ENCODE measurements at places on chromosomes 6 and 20.

DNA sequence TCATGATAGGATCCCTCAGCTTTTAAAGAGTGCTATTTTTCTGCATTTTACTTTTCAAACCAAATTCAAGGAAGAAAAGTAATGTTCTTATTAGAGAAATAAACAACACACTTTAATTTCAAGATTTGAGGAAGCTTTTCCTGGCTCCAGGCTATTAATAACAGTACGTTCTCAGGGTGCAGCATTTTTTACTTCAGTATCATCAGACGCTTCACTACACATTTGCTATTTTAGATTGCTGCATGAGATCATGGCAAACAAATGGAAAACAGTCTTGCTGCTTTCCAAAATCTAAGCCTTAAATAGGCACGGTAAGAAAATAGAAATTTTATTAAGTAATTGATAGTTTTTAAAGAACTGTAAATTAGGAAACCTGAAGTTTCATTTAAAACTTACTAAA, 253.6 kb upstream of the EXOC2 start:
- DNase-seq, result no peak

DNA sequence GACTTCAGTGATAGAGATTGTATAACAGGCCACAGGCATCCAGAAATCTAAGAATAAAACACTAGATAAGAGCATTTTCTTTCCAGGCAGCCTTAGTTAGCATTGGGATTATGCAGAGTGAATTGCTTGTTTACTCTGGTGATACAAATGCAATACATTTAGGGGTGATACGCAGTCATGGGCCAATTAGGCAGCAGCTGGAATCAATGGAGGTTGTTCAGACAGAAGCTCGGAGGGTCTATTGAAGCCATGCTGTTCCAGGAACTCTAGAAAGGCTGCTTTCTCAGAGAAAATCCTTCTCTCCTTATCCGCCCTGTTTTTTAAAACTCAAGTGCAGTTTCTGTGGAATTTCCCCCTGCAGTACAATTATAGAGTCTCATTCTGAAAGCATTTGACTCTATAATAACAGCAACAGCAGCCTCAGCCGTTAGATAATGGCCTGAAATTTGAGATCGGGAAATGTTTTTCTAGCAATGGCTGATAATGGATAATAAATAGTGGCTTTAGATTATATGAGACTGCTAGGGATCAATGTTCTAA, 364.3 kb upstream of the HS3ST5 start:
- DNase-seq, result no peak

GRCh38 chr6:129789974-129790373, 71.1 kb downstream of the TMEM244 start:
- no peak for DNase-seq

- DNase-seq, result no peak
These were observed 97.6 kb downstream of the FAM50B start for GRCh38 chr6:3946778-3947177.

GRCh38 chr20:20293691-20294385, 74.1 kb upstream of the INSM1 start:
- no peak for DNase-seq

GRCh38 chr6:82183642-82184282, 63.8 kb downstream of the IBTK start:
- no peak for DNase-seq
